AG04450 (cell line): ENCODE measurements at places on chromosomes 5 and 9.

DNA sequence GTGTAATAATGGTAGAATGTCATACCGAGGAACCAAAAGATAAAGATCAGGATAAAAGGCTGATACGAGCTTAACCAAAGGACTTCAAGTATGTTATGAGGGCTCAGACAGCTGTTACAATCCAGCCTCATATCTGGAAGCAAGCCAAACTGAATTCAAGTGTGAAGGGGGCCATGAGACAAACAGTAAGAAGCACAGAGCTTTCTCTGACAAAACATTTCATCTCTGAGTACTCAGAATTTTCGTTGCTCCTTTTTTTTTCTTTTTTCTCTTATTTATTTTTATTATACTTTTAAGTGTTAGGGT lies 52.9 kb upstream of the CD180 start:
- no peak for DNase-seq

DNA sequence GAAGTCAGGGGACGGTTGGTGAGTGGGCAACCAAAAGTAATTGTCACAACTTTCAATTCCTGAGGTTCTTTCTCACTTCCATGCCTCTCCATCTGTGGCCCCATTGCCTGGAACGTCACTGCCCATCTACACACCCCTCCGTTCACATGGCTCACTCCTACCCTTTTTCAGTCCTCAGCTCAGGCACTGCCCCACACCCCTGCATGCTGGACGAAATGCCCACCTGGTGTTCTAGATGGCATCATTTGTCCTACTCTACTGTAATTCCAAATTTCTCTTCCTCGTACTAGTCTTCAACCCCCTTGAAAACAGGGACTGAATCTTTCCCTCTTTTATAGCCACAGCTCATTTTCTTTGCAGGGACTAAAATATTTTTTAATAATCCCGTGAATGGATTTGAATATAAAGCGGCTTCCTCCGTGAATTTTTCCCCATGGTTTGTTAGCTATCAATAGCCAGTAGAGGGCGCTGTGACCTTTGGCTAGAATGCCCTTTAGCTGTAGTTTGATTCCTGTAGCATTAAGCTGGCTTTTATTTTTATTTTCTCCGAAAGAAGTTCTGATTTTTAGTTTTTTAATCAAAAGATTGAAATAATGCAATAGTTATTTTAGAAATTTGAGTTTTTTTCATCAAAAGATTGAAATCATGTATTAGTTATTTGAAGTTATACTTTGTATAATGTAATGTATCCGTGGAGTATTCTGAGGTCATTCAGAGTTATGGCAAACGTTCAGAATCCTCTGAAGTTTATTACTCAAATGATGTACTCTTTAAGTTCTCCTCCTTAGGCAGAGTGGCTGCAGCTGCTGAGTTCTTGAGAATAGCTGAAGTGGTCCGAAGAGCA lies 232.1 kb downstream of the SH3GL2 start:
- peak; percentile 23 for DNase-seq

- DNase-seq: no peak
These were observed 712.3 kb upstream of the WWC1 start for GRCh38 chr5:167578977-167579692.

GRCh38 chr5:52043137-52043536 lies 659.9 kb downstream of the ISL1 start:
- DNase-seq: no peak
